ENCODE measurements at places on chromosomes 7 and 10. TPM values are rescaled to one million over a fixed set of nuclear protein-coding genes. Genes with fewer than 3 reads are reported as not detected.

HSPA14 gene
- total RNA-seq: 11.5 TPM

POM121 gene
- 49.6 TPM for total RNA-seq

PRLHR gene
- not detected for total RNA-seq

PPP1R3C gene
- 0.61 TPM for total RNA-seq

ZWINT gene
- total RNA-seq: 6.7 TPM

ADCYAP1R1 gene
- total RNA-seq: not detected

ZNF25 gene
- total RNA-seq: 5.9 TPM

POLR1F gene
- total RNA-seq: 18.6 TPM

NUTM2E gene
- not detected for total RNA-seq

SRRM3 gene
- total RNA-seq: 0.17 TPM

SH2D4B gene
- total RNA-seq: not detected

C10orf105 gene
- not detected for total RNA-seq

MYOZ1 gene
- not detected for total RNA-seq

CPXM2 gene
- total RNA-seq: not detected

C10orf143 gene
- total RNA-seq: 1.3 TPM

CYP3A7 gene
- total RNA-seq: not detected

INHBA gene
- total RNA-seq: 71.5 TPM

CADPS2 gene
- total RNA-seq: 1.1 TPM

CRYGN gene
- not detected for total RNA-seq

LOXL4 gene
- not detected for total RNA-seq

AUTS2 gene
- total RNA-seq: 7.3 TPM

METTL27 gene
- 13.0 TPM for total RNA-seq

ITIH2 gene
- total RNA-seq: not detected

FLNC gene
- total RNA-seq: 1.8 TPM

CNPY1 gene
- total RNA-seq: 0.16 TPM

HBP1 gene
- total RNA-seq: 52.3 TPM

ACTL6B gene
- not detected for total RNA-seq

LRRD1 gene
- under 0.01 TPM for total RNA-seq

UPK3B gene
- 4.0 TPM for total RNA-seq

All from mammary epithelial cell (primary cell).